ENCODE measurements at places on chromosomes 16 and 17.

DNA sequence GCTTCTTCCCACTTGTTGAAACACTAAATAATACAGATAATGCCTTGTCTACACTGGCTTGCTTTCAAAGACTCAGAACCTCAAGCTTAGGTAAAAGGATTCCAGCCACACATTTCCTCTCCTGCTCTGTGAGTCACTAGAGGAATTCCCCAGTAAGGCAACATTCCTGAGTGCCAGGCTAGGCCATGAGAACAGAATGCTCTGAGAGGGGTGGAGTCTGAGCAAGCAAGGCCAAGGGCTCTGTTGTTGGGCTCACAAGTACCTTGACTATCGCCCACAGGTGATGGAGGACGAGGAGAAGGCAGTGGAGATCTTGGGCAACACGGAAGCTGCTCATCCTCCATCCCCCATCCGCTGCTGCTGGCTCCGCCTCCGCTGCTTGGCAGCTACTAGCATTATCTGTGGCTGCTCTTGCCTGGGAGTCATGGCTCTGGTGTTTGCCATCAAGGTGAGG, 6.7 kb upstream of the PHKG2 start:
- DNase-seq = no peak

DNA sequence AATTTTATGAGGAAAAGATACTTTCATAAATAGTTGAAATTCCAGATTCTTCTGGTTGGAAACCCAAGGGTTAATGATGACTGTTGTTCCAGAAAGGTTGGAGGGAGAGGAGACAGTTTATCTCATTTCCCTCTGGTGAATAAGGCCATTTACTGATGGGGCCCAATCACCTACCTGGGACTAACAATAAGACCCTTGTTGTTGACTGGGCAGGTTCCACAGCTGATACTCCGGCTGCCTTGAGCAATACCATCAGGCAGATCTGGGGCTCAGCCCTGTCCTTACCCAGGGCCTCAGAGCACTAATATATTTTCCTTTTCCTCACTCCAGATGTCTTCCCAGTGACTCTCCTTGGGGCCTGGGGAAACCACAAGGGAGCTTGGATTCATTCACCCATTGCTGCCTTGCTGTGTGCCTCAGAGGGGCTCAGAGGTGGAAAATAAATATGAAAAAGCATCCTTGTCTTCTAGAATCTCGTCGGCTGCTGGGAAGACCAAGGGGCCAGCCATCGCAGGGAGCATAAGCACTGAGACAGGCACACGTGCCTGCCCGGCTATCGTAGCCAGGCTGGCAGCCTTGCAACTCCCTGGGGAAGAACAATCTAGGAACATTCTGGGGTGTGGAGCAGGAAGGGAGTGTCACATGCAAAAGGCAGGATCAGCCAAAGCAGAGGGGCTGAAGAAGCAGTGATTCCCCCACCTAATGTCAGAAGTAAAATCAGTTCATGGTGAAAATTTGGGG, 54.4 kb downstream of the MPRIP start:
- DNase-seq = no peak

DNA sequence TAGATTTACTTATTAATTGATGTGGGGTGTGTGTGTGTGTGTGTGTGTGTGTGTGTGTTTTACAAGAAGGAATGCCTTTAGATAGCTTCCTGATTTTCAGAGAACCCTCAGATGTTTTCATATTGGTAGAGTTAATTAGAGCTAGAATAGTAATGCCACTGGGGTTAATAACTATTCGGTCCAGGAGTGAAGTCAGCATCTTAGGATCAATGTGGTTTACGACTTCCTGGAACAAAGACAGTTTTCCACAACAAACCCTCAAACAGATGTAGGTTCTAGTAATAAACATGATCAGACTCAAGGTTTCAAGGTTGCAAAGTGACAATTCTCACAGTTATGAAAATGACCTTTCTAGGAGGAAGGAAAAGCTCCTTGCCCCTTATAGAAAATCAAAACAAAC, 12.2 kb upstream of the SLC52A1 start:
- DNase-seq = no peak

GRCh38 chr17:38898812-38899348, 26.5 kb upstream of the LASP1NB start:
- DNase-seq = no peak

DNA sequence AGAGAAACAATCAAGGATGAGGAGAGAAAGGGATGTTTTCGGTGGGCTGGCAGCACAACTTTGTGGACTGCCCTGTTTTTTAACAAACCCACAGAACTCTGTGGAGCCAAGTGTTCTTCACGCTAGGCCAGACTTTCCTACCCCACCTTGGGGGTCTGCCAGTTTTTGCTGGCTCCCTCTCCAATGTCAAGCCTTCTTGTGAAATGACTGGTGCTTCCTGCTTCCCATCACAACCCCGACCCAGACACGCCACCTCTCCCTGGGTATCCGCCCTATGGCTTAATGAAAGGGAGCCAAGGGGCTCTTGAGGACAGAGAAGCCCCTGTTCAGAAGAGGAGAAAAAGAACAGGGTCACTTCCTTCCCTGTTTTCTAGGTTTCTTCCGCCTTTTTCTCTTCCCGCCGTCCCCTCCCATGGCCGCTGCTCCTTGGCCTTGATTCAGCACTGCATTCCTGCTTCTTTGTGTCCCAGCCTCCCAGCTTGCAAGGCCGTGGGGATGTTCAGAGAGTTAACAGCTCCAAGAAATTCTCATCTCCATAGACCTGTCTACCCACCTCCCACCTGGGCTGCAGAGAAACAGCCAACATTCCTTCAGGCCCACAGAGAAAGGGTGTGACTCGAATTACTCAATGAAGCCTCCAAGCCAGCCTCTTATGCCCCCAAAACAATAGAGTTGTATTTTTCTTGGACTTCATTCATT, 16.5 kb upstream of the SOX9 start:
- no peak for DNase-seq

DNA sequence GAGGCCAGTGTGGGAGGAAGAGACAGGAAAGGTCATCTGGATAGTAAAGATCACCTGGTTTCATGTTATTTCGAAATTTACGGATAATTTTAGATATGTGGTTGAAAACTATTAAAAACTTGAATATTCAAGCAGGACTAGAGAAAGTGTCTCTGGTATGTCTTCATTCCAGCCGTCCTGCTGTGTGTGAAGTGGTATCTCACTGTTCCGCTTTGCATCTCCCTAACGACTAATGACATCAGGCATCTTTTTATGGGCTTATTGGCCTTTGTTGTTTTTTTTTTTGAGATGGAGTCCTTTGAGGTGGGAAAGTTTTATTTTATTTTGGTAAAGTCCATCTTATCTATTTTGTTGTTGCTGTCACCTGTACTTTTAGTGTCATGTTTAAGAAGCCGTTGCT, 214.4 kb upstream of the CHMP6 start:
- no peak for DNase-seq
